Activated CD8-positive, alpha-beta T cell treated with anti-CD3 and anti-CD28 coated beads, Interleukin-2, amount 10 ng/mL, durations not matched to agents 7 days and 5 days (primary cell): ENCODE measurements at places on chromosomes 5 and 9.

GRCh38 chr9:95724253-95724991 is 151.1 kb upstream of the ERCC6L2 start:
- peak; percentile 93 for DNase-seq

DNA sequence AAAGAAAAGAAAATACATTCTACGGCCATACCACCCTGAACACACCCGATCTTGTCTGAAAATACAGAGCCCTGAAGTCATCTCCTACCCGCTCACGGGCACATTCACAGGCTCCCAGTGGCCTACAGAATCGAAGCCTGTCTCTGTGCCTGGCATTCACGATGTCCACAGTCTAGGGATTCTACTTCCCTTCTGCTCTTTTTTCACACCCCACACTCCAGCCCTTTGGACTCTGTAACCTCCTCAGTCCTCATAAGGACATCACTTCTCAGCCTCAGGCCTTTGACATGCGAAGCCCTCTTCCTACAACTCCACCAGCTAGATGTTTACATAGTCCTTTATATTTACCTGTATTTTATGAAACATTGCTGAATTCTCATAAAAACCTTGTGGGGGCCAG is 77.8 kb downstream of the CSNK1A1 start:
- no peak for DNase-seq

- DNase-seq = no peak
Measured at GRCh38 chr5:16975950-16976624, 40.0 kb upstream of the MYO10 start.

GRCh38 chr5:123735384-123735783 is 223.4 kb downstream of the CSNK1G3 start:
- no peak for DNase-seq

DNA sequence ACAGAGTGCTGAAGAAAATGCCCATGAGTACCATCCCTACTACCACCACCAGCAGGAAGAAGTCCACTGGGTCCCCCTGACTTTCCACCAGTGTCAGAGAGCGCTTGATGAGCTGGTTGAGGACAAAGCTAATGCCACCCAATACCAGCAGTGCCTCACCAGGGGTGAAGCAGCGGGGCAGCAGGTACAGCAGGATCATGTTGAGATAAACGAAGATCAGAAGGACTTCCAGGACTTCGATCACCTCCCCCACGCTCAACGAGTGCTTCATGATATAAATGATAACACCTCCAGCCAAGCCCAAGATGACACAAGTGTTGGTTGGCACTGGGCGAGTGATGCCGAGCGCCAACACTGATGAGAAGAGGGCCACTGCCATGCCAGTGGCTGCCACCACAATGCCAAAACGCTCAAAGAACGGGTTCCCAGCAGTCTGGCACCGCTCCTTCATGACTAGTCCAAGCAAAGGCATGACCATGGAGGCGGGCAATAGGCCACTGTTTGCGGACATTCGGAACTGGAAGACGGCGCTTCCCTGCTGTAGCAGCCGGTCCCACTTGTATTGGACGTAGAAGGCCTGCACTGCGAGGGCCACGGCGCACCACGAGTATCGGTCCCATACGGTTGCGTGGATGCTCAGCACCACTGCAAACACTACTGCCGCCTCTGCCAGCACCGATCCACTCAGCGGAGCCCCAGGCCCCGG is 679 bp downstream of the DOLK start:
- peak; percentile 38 for DNase-seq

DNA sequence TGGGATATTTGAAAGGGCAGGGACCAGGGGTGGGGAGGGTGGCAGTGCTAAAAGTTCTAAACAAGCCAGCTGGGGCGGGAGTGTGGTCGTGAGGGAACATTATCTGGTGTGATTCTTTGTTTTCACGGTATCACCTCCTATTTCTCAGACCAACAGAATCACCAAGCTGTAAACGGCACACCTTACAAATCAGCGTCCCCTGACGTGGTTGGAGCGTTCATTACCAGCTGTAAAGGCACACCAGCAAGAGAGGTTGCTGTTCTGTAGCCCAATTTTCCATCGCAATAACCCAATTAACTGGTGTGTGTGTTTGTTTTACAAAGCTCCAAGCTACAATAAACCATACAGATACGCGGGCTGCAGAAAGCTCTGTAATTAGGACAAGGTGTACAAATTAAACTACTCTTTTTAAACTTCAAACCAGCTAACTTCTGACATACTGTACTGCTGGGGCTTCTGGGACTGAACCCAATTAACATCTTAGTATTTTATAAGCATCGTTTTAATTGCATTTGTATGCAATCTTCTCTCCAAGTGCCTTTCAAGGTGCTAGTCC is 303.6 kb upstream of the CLINT1 start:
- no peak for DNase-seq

- DNase-seq = no peak
Measured at GRCh38 chr9:109781541-109782197, 1.7 kb downstream of the PALM2AKAP2 start.

GRCh38 chr9:87370049-87370685 is 127.5 kb upstream of the DAPK1 start:
- DNase-seq = no peak

DNA sequence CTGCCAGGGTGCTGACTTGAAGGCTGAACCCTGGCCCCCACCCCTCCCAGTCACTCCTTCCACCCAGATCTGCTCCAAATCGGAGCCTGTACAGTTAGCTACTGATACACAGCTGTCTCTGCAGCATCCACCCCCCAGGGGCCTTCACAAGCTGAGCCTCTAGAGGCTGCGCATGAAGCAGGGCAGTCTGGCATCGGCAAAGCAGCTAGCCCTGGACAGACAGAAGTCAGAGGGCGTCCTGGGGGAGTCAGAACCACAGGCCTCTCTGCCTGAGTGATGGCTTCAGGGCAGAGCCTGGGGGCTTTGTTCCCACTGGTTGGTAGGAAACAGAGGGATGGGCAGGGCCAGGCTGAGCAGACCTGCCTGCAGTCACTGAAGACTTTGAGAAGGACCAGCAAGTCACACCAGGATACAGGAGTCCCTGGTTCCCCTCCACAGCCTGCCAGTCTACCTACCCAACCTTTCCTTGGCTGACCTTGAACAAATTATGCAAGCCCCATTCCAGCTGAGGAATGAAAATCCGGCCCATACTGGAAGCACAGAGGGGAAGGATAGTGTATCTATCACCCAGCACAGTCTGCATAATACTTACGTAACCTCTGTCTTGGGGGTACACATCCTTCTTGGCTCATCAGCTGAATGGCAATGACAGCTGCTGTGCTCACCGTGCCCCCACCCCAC is 8.8 kb downstream of the VDAC1 start:
- DNase-seq = no peak

- DNase-seq = no peak
Measured at GRCh38 chr5:170327168-170327567, 29.6 kb upstream of the LCP2 start.

GRCh38 chr5:83343299-83343698 is 128.2 kb upstream of the VCAN start:
- no peak for DNase-seq

- no peak for DNase-seq
Measured at GRCh38 chr5:168740092-168740800, 161.1 kb upstream of the PANK3 start.

GRCh38 chr9:35650341-35651158 is at the start of gene SIT1:
SIT1 (minus strand) TSS chr9:35650931; CDS start chr9:35650853, 78 bp downstream.
- peak; percentile 61 for DNase-seq

DNA sequence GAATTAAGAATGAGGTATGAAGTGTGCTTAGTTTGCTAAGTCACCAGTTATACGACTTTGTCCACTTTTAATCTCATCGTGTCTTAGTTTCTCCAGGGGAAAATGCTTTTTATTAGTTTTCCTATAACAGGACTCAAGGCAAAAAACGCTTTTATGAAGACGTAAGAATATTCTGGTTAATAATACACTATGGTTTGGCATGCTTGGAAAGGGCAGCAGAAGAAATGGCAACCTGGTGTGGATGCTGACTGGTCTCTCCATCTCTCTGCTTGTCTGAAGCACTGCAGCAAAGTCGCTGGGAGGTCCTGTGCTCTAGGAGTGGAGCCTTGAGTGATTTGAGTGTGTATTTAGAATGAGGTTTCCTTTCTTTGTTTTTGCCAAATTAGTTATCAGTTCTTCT is 78.8 kb downstream of the ZSWIM6 start:
- no peak for DNase-seq

- DNase-seq = no peak
Measured at GRCh38 chr9:114729706-114730105, 47.7 kb upstream of the TEX48 start.

- no peak for DNase-seq
Measured at GRCh38 chr5:100496296-100496695, 38.9 kb upstream of the FAM174A start.

- DNase-seq = no peak
Measured at GRCh38 chr5:10153808-10154537, 95.7 kb downstream of the ATPSCKMT start.

GRCh38 chr5:2700876-2701275 is 50.6 kb downstream of the IRX2 start:
- DNase-seq = no peak

GRCh38 chr5:40568548-40568947 is 111.2 kb upstream of the PTGER4 start:
- DNase-seq = no peak

DNA sequence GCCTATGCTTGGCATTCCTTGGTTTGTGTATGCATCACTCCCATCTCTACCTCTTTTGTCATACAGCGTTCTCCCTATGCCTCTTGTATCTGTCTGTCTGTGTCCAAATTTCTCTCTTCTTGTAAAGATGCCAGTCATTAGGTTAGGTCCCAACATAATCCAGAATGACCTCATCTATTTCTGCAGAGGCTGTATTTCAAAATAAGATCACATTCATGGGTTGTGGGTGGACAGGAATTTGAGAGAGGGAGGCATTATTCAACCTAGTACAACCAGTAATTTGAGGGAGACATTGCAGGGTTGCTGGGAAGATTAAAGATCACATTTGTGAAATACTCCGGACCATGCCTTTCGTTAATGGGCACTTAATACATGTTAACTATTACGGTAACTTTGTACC is 155.0 kb downstream of the MAN2A1 start:
- no peak for DNase-seq

DNA sequence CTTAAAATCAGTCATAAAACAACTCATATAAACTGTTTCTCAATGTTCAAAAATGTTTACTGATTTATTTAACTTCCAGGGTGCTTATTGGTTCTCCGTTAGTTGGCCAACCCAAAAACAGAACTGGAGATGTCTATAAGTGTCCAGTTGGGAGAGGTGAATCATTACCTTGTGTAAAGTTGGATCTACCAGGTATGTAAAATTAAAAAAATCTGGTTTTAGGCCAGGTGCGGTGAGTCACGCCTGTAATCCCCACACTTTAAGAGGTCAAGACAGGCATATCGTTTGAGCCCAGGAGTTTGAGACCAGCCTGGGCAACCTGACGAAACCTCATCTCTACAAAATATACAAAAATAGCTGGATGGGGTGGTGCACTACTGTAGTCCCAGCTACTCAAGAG is 73.7 kb downstream of the ITGA1 start:
- DNase-seq = no peak

- no peak for DNase-seq
Measured at GRCh38 chr5:168753691-168754254, 174.6 kb upstream of the PANK3 start.

DNA sequence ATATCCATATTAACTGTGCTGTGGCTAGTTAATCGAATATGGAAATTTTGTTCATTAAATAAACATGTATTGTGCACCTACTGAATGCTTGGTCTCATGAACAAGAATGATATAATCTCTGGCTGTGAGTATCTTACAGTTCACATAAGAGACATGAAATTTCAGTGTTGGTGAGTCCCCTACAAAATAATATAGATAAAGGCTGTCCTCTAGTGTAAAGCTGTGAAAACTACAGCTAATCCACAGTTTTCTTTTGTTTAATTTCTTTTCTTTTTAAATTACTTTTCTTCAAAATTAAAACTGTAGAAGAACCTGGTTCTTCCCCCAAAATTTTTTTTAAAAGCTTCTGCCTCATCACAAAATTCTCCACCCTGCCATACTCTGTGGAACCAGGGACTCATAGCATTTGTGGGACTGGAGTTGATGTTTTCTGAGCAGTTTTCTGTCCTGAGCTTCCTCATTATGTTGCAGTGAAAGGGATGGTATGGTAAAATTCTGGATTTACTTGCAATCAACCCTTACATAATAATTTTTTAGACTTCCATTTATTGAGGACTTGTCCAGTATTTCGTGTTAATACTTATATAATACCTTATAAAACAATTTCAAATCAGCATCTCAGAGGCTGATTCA is 135.0 kb downstream of the STK32A start:
- DNase-seq = no peak

- DNase-seq = no peak
Measured at GRCh38 chr5:128714551-128714950, 176.5 kb upstream of the FBN2 start.

DNA sequence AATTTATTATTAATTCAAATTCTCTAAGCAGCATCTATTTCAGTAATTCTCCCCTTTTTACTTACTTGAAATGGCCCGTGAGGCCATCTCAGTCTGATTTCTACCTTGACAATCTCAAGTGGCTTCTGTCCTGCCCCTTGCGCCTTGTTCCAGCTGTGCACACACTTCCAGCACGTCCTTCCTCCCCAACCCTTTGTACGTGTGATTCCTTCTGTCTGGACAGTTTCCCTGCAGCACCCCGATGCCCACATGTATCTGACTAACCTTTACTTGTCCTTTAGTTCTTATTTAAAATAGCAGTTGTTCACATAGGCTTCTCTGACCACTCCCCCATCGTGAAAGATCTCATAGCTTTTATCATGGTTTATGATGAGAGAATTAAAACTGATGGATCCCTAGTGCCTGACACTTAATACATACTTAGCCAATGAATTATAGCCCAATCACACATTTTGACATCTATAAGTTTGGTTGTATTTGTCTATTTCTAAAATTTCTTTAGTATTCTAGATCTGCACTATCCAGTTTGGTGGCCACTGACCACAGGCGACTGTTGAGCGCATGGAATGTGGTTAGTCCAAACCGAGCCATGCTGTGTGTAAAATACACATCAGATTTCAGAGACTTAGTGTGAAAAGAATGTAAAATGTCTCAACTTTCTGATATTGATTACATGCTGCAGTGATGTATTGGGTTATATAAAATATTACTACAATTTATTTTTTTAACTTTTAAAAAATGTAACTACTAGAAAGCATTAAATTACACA is 14.3 kb downstream of the ZBTB34 start:
- DNase-seq = no peak

GRCh38 chr9:77829420-77829819 is 181.3 kb upstream of the GNA14 start:
- DNase-seq = no peak

GRCh38 chr9:108213511-108213910 is 642.3 kb downstream of the ACTL7B start:
- no peak for DNase-seq

- DNase-seq = no peak
Measured at GRCh38 chr5:87103616-87104287, 163.9 kb upstream of the RASA1 start.
